ENCODE measurements at places on chromosomes 4 and X.
A peak's percentile ranks its signal among the peaks of the same experiment; 100 is the strongest.

- no peak for DNase-seq
Measured at GRCh38 chr4:15938182-15938581, 358 bp downstream of the FGFBP1 start.

DNA sequence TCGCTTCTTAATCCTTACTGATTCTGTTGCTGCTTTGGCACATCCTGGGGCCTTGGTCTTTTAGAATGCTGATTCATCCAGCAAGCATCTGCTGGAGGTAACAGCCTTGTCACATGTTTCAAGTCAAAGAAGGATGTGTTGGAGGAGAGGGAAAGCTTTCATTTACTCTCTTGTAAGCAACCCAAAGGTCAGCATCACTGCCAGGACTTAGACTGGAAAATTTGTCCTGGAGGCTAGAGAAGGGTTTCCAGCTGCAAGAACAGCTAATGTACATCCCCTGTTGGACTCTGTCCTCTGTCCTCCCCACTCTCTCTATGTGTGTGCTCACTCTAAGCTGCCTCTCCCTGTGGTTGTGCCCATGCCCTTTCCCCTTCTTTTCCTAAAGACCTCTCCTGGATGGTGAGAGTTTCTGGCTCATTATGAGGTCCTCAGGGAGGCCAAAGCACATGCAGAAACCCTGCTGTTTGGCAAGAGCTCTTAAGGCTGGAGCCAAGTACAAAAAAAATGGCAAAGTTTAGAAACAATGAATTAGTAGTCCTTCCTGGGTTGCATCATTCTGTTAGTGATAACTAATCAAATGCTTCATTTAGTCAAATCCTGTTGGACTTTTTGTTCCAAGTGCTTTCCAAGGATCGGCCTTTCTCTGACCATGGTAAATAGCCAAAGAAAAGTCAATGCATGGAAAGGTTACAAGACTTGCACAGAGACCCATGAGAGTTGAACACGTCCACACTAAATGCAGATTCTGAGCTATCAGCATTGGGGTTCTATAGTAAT lies 13.4 kb upstream of the SRPX start:
- peak; percentile 91 for DNase-seq

GRCh38 chr4:1547856-1548826 lies 136.0 kb downstream of the FAM53A start:
- no peak for DNase-seq

- DNase-seq, result no peak
Measured at GRCh38 chrX:109696146-109696740, 36.8 kb downstream of the ACSL4 start.

DNA sequence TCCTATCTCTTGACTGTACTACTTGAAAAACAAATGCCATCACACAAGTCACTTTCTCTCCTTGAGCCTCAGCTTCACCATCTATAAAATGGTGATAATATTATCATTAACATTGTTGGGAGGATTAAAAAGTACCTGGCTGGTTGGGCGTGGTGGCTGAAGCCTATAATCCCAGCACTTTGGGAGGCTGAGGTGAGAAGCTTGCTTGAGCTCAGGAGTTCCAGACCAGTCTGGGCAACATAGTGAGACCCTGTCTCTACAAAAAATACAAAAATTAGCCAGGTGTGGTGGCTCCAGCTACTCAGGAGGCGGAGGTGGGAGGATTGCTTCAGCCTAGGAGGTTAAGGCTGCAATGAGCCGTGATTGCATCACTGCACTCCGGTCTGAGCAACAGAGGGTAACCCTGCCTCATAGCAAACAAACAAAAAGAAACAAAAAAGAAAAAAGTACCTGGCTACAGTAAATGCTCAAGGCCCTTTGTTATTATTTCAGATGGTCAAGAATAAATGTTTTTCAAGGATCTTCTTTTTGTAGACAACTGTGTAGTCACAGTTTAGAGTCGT lies 120.3 kb downstream of the CHRNA9 start:
- no peak for DNase-seq

DNA sequence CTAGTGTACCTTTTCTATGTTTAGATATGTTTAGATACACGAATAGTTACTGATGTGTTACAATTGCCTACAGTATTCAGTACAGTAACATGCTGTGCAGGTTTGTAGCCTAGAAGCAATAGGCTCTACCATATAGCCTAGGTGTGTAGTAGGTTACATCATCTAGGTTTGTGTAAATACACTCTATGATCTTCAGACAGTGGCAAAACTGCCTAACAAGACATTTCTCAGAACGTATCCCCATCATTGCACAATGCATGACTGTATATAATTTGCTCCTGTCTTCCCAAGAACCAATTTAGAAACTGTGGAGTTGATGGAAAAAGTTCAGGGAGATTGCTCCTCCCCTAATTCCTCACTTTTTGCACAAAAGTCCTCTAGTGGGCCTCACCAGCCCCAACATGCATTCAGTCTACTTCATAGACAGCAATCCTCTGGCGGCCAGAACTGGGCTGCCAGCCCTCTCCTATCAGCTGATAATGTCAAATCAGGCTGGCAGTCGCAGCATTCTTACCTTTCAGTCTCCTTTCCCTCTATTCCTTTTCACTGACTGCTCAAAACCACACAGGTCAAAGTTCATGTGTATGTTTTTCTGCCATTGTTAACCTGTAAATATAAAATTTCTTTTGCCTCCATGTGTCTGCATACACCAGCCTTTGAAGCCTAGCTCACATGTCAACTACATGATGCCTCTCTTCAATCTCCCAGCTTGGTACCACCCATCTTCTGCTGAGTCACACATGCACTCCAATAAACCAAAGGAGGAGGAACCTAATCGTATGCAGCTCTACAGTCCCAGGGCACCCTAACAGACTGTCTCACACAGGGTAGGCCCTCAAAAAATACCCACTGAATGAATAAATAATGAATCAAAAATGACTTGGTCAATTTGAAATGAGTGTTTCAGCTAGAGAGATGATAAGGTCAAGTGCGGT lies 32.0 kb downstream of the BCLAF3 start:
- DNase-seq, result no peak

GRCh38 chr4:154039435-154040343 lies 250.8 kb upstream of the SFRP2 start:
- no peak for DNase-seq

GRCh38 chr4:188783175-188783574 lies 643.9 kb downstream of the TRIML1 start:
- DNase-seq, result no peak
